ENCODE measurements at places on chromosomes 16 and 17.

GRCh38 chr17:27751622-27752490 is 48.5 kb downstream of the NOS2 start:
- DNase-seq = no peak

GRCh38 chr17:73250851-73251640 is 10.6 kb downstream of the CPSF4L start:
- no peak for DNase-seq

DNA sequence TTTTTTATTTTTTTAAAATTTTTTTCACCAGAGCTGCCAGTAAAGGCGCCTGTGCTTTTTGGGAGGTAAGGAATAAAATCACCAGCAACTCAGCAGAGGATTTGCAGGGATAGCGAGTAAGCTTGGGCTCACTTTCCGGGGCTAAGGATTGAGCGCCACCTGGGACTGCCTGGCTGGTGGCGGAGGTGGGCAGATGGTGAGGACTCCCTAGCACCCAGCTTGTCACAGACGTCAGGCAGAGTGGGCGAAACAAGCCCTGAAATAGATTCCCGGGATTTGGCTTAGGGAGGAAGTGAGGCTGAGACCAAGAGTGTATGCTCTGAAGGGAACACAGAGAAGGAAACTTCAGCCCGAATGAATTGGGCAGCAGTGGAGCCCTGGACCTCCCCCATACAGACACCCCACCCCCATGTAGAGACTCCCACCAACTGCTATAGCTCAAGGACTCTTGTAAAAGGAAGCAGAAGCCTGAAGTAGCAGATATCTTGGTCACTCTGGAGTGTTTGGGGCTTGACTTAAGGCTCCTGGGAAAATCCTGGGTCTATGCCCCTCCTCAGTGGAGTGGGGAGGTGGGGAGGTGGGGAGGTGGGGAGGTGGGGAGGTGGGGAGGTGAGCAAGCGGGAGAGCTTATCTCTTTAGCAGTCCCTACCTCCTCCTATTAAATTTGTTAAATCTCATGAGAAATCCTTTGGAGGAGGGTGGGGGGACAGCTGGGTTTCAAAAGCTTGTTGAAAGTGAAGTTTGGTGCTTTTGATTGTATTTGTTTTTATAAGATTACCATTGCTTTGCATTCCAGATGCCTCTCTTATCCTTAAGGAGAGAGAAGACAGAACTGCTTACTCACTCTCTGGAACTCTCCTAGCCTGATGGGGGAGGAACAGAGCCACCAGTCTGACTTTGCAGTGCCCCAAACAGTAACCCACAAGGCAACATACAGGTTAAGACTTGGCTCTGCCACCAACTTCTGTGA is 8.2 kb downstream of the ARL4D start:
- DNase-seq = no peak

GRCh38 chr17:60249290-60249826 is 99.6 kb downstream of the CA4 start:
- no peak for DNase-seq

GRCh38 chr16:89378947-89379771 is 111.2 kb downstream of the ANKRD11 start:
- no peak for DNase-seq

DNA sequence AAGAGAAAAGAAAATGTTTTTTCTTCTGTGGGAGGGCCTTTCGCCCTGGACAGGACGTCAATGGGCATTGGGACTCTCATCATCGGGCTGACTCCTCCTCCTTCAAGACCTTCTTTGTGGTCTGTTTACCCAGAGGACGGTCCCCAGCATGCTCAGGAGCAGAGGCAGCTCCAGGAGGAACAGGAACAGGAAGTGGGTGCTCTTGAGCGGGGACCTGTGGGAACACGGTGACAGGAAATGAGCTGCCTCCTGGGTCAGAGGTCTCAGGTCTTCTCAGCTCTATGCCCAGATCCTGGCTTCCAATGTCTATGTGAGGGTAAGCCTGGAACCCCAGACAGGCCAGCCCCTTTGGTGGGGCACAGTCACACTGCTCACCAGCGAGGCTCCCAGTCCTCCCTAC is 12.2 kb downstream of the CD300LD start:
- DNase-seq = no peak

Measured in stimulated activated CD8-positive, alpha-beta memory T cell treated with anti-CD3 and anti-CD28 coated beads, Interleukin-4, amount 100 ng/mL, for 1 hour (primary cell).